ENCODE measurements at places on chromosomes 12 and 14.
A peak's percentile ranks its signal among the peaks of the same experiment; 100 is the strongest.

- DNase-seq: no peak
These were observed 932.3 kb downstream of the DIO2 start for GRCh38 chr14:79278798-79279644.

DNA sequence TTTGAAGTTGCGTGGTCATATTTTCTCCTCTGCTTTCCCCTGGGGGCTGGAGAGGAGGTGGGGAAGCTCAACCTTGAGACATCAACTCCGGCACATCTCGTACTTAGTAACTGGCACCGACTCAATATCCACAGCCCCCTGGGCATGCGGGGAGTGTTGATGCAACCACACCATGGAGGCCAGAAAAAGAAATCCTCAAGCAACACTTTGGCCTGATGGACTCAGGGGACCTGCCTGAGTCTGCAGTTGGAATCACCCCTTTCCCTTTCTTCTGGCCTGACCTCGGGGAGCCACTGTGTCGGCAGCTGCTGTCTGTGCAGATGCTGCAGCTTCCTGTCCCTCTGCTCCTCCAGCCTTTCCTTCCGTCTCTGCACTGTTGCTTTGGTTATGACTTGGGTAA, 11.4 kb upstream of the AACS start:
- DNase-seq: no peak

GRCh38 chr12:45231515-45232145, 15.7 kb downstream of the ANO6 start:
- no peak for DNase-seq

DNA sequence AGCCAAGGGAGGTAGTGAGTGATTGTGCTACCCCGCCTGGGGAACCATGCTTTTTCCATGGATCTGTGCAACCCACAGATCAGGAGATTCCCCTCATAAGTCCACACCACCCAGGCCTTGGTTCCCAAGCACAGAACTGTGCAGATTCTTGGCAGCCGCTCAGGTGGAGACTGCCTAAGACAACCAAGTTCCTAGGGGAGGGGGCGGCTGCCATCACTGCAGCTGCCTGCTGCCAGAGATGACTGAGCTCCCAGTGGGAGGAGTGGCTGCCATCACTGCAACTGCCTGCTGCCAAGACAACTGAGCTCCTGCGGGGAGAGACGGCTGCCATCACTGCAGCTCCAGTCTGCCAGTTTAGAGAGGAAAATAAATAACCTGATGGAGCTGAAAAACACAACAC, 138.3 kb upstream of the GARIN2 start:
- no peak for DNase-seq

- DNase-seq: no peak
These were observed 1.7 kb downstream of the MGST1 start for GRCh38 chr12:16349131-16349460.

DNA sequence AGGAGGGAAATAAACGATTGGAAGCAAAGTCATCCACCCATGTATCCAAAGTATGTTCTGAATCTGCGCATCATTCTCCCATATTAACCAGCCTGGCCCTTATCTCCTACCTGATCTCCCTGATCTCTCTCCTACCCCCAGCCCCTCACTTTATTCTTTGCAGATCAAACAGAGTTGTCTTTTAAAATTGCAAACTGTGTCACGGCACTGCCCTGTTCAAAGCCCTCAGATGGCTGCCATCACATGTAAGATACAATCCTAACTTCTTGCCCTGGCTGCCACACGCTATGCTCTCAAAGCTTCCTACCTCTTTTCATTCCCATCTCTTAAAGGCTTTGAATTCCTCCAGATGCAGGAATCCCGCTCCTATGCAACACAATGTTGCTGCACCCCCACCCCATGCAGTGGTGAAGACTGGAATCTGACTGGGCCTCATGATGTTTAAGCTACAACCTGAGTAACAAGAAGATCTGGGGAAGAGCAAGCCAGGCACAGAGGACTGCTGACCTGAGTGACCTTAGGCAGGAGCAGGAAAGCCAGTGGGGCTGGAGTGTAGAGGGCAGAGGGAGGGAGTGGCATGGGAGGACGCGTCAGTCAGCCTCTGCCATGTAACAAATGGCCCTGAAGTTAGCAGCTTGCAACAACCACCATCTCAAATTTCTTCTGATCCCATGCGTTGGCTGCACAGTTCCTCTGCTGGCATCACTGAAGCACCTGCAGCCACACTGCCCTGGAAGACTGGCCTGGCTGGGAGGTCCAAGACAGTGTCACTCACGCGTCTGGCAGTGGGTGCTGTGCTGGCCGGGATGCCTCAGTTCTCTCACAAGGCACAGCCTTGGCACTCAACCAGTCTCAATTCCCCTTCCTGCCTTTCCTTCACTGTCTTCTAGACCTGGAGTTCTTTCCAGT, 382.8 kb downstream of the BCL11B start:
- DNase-seq: no peak

GRCh38 chr14:24093901-24094840, at the start of gene PCK2:
TSS of gene PCK2 (plus strand) at chr14:24094311. CDS start at chr14:24094406, 95 bp downstream.
- peak; percentile 63 for DNase-seq

DNA sequence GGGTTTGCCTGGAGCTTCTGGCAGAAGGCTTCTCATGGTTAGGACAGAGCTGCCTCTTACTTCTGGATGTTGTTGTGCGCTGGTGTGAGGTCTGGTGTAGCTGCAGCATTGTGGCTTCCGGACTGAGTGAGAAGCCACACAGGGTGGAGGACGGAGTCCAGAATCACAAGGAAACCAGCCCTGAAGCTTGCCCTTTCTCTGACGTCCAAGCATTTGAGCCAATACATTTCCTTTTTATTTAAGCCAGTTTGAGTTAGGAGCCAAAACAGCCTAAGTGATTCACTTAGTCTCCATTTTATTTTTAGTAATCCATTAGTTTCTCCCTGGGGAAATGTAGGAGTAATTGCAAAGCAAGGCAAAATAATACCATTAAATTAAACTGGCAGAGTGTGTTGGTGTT, 402.4 kb upstream of the RGS6 start:
- DNase-seq: no peak

GRCh38 chr12:48000878-48001504, 3.3 kb downstream of the COL2A1 start:
- no peak for DNase-seq

- DNase-seq: no peak
These were observed 2.3 kb upstream of the KRT5 start for GRCh38 chr12:52522346-52523011.

GRCh38 chr14:96626121-96626768, 124.1 kb downstream of the PAPOLA start:
- DNase-seq: no peak

DNA sequence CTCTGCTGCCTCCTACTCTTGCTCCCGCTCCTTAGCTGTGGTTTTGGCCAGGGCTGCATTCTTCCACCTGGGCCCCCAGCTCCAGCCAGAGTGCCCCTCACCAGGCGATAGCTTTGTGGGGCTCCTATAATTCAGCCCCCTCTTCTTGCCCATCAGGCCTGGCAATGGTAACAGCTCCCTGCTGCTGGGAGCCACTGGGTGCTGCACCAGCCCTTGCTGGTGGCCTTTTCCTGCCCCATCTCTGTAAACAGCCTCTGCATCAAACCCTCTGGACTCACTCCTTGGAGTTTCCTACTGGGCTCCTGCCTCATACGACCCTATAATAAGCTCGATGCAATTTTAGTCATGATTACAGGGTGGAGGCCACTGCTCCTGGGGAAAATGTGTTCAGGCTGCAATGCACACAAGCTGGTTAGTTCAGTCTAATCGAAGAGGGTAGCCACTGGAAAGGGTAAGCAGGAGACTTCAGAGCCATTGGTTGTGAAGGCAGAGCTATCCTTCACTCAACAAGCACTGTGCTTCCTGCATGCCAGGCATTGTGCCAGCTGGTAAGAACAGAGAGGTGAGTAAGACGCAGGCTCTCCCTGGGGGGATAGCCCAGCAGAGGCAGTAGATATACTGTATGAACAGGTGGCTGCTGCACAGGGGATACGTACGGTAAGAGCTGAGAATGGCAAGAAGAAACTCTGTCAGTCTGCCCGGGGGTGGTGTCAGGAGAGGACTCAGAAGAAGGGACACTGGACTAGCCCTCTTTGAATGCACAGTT, 24.7 kb downstream of the CLMN start:
- no peak for DNase-seq

GRCh38 chr12:23930599-23930998, 18.9 kb downstream of the SOX5 start:
- no peak for DNase-seq

- no peak for DNase-seq
These were observed 25.2 kb downstream of the NID2 start for GRCh38 chr14:52043690-52044089.

DNA sequence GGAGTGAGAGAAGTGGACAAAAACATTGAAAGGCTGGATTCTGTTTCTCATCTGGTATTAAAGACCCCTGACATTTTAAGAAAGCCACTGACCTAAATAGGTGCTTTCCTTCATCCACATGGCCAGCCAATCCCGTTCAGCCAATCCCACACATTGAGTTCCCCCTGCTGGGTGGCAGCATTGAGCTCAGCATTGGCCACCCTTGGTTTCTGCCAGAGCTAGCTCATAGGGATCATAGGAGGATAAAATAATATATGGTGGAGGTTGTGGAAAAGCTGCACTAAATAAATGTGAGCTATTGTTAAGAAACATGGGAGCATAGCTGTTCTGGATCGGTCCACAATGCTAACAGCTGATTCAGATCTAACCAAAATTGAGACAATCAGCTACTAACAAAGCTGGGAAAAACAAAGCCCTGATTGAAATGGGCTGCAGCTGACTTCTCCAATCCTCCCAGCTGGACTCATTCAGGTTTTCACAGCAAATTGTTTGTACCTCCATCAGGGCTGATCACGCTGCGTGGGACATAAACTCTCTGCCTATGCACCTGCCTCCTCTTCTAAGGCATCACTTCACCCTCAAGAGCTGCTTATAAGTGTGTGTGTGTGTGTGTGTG, 256.5 kb downstream of the EMP1 start:
- DNase-seq: no peak

DNA sequence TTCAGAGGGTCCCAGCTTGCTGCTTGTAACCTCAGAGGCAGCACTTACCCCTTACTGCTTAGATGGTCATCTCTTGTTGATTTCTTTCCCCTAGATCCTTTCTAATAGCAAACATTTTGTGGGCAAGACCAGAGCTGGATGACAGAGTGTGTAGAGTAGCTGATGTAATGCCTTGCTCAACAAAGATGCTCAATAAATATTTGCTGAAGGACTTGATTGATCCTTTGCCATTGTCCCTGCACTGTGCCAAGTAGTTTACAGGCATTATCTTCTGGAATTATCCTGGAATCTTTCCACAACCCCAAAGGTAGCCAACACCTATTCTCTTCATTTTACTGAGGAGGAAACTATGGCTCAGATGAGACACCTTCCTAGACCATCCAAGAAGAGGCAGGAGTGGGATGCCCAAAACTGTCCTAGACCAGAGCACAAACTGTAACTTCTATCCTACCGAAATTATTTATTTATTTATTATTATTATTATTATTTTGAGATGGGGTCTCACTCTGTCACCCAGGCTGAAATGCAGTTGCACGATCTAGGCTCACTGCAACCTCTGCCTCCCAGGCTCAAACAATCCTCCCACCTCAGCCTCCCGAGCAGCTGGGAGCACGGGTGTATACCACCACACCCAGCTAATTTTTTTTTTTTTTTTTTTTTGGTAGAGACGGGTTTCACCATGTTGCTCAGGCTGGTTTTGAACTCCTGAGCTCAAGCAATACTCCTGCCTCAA, 1.4 kb downstream of the MMAB start:
- DNase-seq: no peak

Measured in stimulated activated CD8-positive, alpha-beta memory T cell treated with anti-CD3 and anti-CD28 coated beads, Interleukin-4, amount 100 ng/mL, for 4 hours (primary cell).